Chondrocyte (in vitro differentiated cells): ENCODE measurements at places on chromosomes 11 and 22.

- no peak for DNase-seq
These were observed 32.8 kb downstream of the PARVA start for GRCh38 chr11:12410006-12410728.

GRCh38 chr22:42747701-42748513, 27.2 kb upstream of the A4GALT start:
- no peak for DNase-seq

GRCh38 chr11:61126256-61126655, 24.0 kb downstream of the CD5 start:
- DNase-seq, result no peak

DNA sequence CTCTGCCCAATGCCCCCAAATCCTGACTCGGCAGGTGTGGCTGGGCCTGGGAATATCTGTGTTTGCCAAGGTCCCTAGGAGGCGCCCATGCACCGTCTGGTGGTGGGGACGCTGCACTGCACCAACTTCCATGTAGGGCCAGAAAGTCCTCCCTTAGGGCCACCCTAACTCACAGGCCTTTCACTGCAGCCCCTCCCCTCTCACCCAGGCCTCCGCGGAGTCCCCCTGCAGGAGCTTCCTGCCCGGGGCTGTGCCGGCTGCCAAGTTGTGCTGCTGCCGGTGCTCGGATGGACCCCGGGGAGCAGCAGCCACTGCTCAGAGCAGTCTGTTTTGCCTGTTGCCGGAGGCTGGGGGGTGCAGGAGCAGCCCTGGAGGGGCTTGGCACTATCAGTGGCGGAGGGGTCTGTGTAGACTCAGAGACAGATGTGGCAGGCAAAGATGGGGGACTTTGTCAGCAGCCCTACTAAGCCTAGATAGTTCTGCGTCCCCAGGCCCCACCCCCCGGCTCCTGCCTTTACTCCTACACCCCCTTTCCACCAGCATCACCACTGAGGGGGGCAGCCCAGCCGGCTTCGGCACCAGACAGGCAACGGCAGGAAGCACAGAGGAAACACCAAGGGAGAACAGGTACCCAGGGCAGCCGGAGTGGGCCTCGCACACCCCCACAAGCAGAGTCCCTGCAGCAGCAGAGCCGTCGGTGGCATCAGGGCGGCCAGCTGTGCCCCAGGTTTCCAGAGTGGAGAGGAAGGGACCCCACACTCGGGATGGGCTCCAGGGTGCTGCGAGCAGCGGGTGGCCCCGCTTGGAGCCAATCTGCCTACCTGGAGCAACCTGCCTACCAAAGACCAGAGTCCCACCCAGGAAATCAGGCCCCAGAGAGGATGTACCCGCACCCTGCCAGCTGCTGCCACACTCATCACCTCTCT, 124.3 kb downstream of the TRIM29 start:
- DNase-seq, result no peak

- DNase-seq, result no peak
These were observed 14.1 kb upstream of the RASL10A start for GRCh38 chr22:29329581-29329980.
